ENCODE measurements at places on chromosomes 6 and 20. TPM values are rescaled to one million over a fixed set of nuclear protein-coding genes. Genes with fewer than 3 reads are reported as not detected.
A peak's percentile ranks its signal among the peaks of the same experiment; 100 is the strongest.

Gene RGL2
- 35.7 TPM for total RNA-seq

Gene LPIN3
- not detected for total RNA-seq

- no peak for DNase-seq
- H3K4me3 ChIP-seq: no peak overlapping the region
- no peaks in the 10 kb centered on the region for H3K36me3 ChIP-seq
- no peaks in the 10 kb centered on the region for H3K27me3 ChIP-seq
- H3K4me1 ChIP-seq: no peaks in the 10 kb centered on the region
- no peak overlapping the region for H3K27ac ChIP-seq
Observed at GRCh38 chr6:161745594-161746141, 471.8 kb upstream of the AGPAT4 start.

GRCh38 chr20:62766716-62767115, 29.6 kb upstream of the MRGBP start:
- H3K4me3 ChIP-seq: no peak overlapping the region
- H3K4me1 ChIP-seq: no peaks in the 10 kb centered on the region
- peaks cover 65% of the 10 kb centered on the region for H3K27me3 ChIP-seq
- H3K36me3 ChIP-seq: no peaks in the 10 kb centered on the region

DNA sequence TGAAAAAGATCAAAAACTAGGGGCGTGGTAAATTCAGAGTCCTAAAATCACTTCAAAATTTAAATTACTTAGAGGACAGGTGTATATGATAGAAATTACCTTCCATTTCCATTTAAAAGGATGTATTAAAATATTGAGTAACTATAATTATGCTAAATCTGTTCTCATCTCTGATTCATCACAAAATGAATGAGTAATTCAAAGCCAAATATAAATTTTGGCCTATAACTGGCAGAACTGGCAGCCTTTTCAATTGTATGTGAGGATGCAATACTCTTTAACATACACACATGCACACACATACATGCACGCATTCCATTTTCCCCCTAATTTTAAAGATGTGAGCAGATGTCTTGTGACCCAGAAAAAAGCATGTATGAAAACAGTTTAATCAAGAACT, 194.6 kb downstream of the EPM2A start:
- DNase-seq: no peak
- no peak overlapping the region for H3K27ac ChIP-seq

- H3K27ac ChIP-seq: no peak overlapping the region
- DNase-seq: no peak
- H3K36me3 ChIP-seq: no peaks in the 10 kb centered on the region
- no peaks in the 10 kb centered on the region for H3K4me1 ChIP-seq
- H3K4me3 ChIP-seq: no peak overlapping the region
Observed at GRCh38 chr6:80094017-80094416, 12.5 kb upstream of the BCKDHB start.

- peak; percentile 38 for DNase-seq
- no peaks in the 10 kb centered on the region for H3K36me3 ChIP-seq
- H3K27ac ChIP-seq: no peak overlapping the region
- H3K4me3 ChIP-seq: no peak overlapping the region
Observed at GRCh38 chr6:26064619-26065257, 22.5 kb upstream of the HFE start.

- no peak overlapping the region for H3K4me3 ChIP-seq
- DNase-seq: no peak
- no peak overlapping the region for H3K27ac ChIP-seq
- no peaks in the 10 kb centered on the region for H3K36me3 ChIP-seq
- peaks cover 5% of the 10 kb centered on the region for H3K27me3 ChIP-seq
Observed at GRCh38 chr6:109523478-109523877, 40.5 kb upstream of the ZBTB24 start.

DNA sequence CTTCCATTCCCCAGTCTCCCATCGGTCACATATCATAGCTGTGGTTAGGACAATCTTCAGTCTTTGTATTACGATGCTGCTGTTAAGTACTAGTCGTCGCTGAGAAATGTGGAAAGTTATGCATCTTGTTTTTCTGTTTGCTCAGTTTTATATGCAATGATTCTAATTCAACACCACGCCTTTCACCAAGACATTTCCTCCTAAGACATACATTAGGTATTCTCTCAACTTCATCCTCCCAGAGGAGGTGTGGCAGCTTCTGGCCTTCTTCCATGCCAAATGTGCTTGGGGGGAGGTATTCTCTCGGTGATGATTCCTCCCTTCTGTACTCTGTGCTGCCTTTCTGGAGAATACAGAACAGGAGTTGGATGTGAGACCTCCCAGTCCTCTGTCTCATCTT, 66.1 kb downstream of the B4GALT5 start:
- DNase-seq: no peak
- H3K36me3 ChIP-seq: peaks cover 42% of the 10 kb centered on the region
- no peak overlapping the region for H3K27ac ChIP-seq

- no peak for DNase-seq
- H3K4me3 ChIP-seq: no peak overlapping the region
- no peaks in the 10 kb centered on the region for H3K36me3 ChIP-seq
- H3K4me1 ChIP-seq: peaks cover 16% of the 10 kb centered on the region
Observed at GRCh38 chr6:4362326-4362725, 227.0 kb upstream of the ECI2 start.

GRCh38 chr6:142440600-142441293, 138.9 kb downstream of the ADGRG6 start:
- no peak for DNase-seq
- H3K4me1 ChIP-seq: no peaks in the 10 kb centered on the region
- H3K27me3 ChIP-seq: no peaks in the 10 kb centered on the region
- no peak overlapping the region for H3K4me3 ChIP-seq
- H3K36me3 ChIP-seq: no peaks in the 10 kb centered on the region
